Stimulated activated CD8-positive, alpha-beta memory T cell treated with anti-CD3 and anti-CD28 coated beads, Interleukin-4, amount 100 ng/mL, for 4 hours (primary cell): ENCODE measurements at places on chromosomes 3 and 15.

GRCh38 chr3:169390271-169390670 is 273.2 kb downstream of the MECOM start:
- DNase-seq: no peak

GRCh38 chr3:120763601-120764000 is 21.1 kb downstream of the GTF2E1 start:
- DNase-seq: no peak

- no peak for DNase-seq
Observed at GRCh38 chr3:122533931-122534334, 19.2 kb upstream of the KPNA1 start.

DNA sequence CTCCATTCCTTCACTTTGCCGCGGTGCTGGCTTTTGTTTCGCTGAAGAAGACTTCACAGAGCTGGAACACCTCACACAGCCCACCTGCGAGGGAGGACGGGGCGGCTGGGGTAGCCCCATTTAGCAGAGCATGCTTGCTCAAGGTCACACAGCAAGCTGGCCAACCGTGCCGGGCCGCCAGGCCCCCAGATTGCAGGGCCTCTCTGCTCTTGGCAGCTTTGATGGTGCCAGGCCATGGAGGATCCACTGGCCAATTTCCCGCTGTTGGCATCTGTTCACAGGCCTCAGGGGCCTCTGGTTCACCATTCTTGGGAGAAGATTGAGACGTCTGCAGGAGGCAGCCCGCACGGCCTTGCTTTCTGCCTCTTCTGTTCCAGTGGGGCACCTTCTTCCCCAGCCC is 77.9 kb upstream of the LINGO1 start:
- no peak for DNase-seq

DNA sequence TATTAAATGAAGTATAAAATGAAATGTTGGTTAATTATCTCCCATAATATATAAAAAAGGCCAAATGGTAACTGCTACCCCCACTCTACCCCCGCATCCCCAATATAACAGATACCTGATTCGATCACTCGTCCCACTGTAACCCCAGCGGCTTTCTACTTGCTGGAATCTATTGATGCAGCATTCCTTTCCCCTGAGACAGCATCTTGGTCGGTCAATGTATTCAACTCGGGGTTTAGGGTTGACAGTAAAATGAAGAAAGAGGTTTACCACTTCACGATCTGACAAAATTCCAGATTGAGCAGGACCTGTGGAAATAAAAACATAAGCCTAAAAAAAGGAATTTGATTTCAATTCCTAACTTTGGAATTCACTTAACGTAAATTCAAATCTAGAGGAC is 18.6 kb upstream of the C15orf40 start:
- DNase-seq: no peak

GRCh38 chr15:78914027-78914764 is 30.6 kb downstream of the CTSH start:
- DNase-seq: no peak
